ENCODE measurements at places on chromosomes 5 and 9.

DNA sequence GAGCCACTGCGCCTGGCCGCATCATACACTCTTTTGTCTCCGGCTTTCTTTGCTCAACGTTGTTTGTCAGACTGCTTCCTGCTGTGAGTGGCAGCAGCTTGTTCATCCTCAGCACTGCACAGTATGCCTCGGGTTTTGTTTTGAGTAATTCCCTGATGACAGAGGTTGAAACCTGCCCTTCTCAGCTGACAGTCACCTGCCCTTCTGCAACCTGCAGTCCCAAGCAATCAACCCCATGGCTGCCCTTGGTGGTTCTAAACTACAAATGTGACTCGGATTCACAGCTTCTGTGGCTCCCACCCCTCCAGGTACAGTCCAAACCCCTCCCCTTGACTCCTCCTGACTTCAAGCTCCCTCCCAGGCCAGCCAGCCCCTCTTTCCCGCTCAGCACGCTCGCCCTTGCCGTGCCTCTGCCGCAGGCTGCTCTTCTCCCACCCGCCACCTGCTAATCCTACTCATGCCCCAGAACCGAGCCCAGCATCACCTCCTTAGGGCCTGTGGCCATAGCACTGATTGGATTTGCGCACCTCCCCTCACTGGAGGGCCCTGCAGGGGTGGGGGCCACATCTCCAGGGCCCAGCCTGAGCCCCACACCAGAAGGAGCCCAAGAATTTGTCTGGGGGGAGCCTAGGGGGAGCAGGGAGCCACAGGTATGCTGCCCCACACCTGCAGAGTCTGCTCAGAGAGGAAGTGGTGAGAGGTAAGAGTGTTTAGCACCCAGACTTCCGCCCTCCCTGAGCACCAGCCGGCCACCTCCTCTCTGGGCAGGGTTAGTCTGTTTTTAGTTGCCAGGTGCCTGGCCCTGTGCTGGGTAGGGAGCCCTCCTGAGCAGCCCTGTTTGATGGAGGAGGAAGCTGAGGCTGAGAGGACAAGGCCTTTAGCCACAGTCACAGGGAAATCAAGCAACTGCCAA lies 10.1 kb downstream of the EEIG1 start:
- H3K36me3 ChIP-seq = peaks cover 54% of the 10 kb centered on the region
- peak; percentile 53 for DNase-seq
- no peaks in the 10 kb centered on the region for H3K27me3 ChIP-seq
- H3K27ac ChIP-seq = peak overlapping the region; percentile 95
- H3K4me3 ChIP-seq = peak overlapping the region; percentile 98

GRCh38 chr5:148583421-148583965 lies 70.8 kb downstream of the HTR4 start:
- H3K4me1 ChIP-seq = no peaks in the 10 kb centered on the region
- H3K27ac ChIP-seq = no peak overlapping the region
- no peak for DNase-seq
- no peak overlapping the region for H3K4me3 ChIP-seq

GRCh38 chr9:107486674-107487520 lies 2.7 kb downstream of the KLF4 start:
- no peak overlapping the region for H3K27ac ChIP-seq
- H3K4me1 ChIP-seq = peaks cover 9% of the 10 kb centered on the region
- H3K36me3 ChIP-seq = peaks cover 14% of the 10 kb centered on the region
- peaks cover 43% of the 10 kb centered on the region for H3K27me3 ChIP-seq

DNA sequence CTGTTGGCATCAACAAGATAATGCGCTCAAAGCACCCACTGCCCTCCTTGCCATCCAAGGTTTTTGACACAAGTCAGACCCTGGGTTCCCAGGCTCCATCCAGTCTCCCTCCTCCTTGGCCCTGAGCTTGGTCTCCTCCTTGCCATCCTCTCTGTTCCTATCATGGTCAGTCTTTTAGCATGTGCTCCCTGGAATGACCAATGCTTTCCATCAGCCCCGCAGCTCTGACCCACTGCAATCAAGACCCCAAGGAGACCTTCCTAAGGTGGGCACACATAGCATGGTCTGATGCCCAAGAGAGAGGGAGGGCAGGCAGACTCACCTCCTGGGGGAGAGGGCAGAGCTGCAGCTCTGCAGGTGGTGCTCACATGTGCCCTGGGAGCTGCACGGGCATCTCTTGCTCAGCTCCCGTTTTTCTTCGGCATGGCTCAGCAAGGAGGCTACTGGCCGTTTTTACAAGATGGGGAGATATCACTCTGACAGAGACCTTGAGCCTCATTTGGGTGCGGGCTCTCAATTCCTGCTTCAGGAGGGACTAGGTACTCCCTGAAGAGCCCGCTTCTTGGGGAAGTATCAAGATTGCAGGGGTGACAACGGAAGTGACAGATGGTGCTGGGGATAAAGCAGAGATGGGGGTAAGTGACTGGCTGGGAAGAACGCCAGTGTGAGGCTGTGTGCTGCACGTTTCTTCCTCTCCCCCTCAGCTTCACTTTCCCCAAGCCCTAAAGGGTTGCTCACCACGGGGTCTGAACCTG lies 3.3 kb downstream of the SEPTIN8 start:
- H3K4me3 ChIP-seq = no peak overlapping the region
- H3K4me1 ChIP-seq = peaks cover 34% of the 10 kb centered on the region
- H3K36me3 ChIP-seq = peaks cover 3% of the 10 kb centered on the region
- DNase-seq = no peak
- H3K27ac ChIP-seq = no peak overlapping the region

GRCh38 chr9:15529566-15530324 lies 19.0 kb upstream of the PSIP1 start:
- no peak overlapping the region for H3K27ac ChIP-seq
- H3K27me3 ChIP-seq = peaks cover 12% of the 10 kb centered on the region
- no peak overlapping the region for H3K4me3 ChIP-seq
- peaks cover 7% of the 10 kb centered on the region for H3K36me3 ChIP-seq

- H3K4me3 ChIP-seq = no peak overlapping the region
- H3K27me3 ChIP-seq = no peaks in the 10 kb centered on the region
- no peak for DNase-seq
Measured at GRCh38 chr5:145943674-145944121, 7.3 kb downstream of the SH3RF2 start.
